ENCODE measurements at places on chromosomes 6 and 20.
A peak's percentile ranks its signal among the peaks of the same experiment; 100 is the strongest.

DNA sequence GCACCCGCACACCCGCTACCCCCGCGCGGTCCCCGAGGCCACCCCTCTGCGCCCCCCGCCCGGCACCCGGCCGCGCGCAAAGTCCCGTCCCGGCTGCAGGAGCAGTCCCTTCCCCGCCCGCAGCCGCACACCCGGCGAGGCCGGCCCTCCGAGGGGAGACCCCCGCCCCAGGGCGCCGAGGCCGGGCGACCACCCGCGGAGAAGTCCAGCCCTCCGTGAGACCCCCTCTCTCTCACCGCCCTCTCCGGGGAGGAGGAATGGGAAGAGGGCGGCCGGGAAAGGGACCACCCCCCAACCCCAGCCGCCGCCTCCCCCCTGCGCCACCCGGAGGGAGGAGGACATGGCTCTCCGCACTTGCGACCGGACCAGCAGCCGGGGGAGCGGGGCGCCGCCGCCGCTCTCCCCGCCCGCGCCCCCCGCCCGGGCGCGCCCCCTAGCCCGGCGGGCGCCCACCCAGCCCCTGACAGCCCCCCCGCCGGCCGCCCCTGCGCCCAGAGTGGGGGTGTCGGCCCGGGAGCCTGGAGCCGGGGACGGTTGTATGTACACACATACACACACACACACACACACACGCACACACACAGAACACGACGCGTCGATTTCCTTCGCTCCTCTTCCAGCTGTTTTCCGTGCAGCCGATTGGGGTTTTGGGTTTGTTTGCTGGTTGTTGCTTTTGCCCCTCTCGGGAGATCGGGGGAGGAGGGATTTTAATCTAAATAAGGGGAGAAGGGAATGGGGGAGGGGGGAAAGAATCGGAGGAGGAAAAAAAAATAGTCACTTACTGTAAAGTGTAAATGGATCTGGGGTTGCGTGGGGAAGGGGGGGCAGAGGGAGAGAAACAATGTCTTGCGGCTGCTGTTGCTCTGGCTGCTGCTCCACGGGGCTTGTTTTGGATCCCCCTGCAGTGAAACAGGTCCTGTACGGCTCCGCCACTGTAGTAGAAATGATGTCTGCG is at the start of gene ATXN1:
Gene ATXN1 (minus strand): TSS at position 945 of the 955 bp plus-strand sequence.
- DNase-seq = peak; percentile 31

DNA sequence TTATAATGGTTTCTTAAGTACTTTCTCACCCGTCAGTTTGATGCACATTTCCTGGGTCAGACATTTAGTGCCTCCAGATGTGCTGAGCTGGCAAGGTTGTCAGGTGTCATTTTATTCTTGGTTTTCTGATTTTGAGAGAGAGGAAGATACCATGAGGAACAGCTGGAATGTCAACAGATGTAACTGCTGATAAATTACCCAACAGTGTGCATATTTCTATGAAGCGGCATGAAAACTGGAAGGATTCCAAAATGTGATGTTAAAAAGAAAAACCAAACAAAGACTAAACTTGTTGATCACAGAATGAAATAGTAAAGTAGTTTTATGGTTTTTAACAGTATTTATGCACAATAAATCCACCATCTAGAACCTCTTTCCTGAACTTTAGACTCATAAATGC is 447.3 kb downstream of the HDGFL1 start:
- no peak for DNase-seq

DNA sequence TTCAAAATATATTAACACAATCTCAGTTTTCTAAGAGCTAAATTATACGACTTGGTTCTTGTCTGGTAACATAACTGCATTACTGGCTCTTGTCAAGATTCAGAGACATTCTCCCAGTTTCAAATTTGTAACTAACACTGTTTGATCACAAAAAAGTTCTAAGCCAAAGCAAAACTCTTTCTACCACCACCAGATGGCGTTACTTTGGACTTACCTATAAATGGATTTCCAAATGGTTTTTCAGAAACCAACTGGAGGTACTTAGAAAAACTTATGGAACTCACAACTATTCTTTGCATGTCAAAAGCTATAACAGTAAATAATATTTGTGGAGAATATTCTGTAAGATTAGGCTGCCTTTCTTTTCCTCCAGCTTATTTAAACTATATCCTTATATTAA is 34.2 kb upstream of the GFRAL start:
- no peak for DNase-seq

DNA sequence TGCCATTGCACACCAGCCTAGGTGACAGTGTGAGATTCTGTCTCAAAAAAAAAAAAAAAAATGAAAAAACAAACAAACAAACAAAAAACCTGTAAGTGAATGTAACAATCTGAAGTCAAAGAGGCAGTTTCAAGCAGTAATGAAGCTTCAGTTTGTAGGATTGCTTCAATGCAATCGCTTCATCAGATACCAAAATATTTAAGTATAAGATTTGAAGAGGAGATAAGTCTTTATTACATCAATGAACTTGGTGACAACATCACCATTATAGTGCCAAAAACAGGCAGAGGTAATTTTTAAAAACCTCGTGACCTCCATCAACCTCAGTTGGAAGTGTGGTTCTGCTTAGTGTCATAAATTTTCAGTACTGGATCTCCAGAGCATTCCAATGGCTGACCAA is 74.7 kb downstream of the MYLK4 start:
- no peak for DNase-seq

DNA sequence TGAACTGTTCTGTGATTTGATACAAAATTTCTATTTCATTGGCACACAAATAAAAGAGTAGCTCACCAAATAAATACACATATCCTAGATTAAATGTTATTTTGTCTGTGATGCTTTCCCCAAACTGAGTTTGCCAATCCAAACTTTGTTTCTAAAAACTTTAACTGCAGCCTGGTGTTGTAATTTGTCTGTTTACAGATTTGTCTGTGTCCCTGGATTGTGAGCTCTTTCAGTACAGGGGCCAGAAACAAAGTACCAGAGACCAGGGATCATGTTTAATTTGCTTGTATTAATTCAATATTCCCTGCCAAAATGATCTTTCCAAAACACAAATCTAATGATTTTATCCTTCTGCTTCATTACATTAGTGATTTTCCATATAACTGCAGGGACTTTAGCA is 1044.6 kb upstream of the GJE1 start:
- DNase-seq = no peak

DNA sequence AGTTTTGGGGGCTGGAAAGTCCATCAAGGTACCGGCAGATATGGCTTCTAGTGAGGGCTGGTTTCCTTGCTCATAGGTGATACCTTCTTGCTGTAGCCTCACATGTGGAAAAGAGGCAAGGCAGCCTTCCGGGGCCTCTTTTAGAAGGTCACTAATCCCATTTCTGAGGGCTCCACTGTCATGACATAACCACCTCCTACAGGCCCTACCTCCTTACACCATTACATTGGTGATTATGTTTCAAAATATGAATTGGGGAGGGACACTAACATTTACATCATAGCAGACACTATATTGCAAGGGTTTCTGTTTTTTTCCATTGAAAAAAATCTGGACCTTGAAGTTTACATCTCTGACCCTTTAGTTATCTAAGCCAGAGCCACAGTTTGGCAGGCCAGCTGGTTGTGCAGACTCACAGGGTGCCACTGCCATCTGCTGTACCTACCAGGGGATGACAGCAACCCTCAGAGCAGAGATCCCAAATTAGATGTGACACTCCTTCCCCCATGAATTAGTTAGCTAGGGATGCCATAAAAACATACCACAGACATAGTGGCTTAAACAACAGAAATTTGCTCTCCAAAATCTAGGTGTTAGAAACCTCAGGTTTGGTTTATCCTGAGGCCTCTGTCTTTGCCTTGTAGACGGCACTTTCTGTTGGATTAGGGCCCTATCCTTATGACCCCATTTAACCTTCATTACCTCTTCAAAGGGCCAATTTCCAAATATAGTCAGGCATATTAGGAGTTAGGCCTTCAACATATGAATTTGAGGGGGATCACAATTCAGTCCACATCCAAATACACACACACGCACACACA is 166.4 kb upstream of the RNF217 start:
- no peak for DNase-seq

All from T-cell (primary cell).